ENCODE measurements at places on chromosomes 3 and 15.

DNA sequence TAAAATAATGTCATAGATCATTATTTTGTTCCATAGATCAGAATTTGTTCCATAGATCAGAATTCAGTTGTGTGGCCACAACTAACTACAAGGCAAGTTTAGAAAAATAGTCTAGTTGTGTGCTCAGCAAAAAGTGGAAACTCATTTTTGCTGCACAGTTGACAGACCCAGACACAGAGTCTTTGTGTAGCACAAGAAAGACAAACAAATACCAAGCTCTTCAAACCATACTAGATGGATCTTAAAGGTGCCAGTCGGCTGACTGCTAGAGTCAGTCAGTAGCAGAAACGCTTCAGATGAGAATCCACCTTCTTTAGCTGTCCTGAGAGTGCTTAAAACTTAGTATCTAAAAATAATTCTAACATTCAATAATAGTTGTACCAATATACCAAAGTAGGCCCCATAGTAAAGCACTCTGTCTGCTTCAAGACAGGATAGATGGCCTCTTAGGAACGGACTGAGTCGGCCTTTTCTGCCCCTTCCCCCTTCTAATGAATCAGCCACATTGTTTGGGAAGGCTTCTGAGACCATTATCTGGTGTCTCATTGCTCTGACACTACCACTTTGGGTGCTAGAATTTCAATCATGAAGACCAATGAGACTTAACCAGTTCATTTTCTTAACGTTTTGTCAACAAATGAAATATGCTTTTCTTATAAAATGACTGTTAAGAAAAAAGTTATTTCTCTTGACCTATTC is 27.7 kb upstream of the SLC4A7 start:
- DNase-seq, result no peak
- H3K4me3 ChIP-seq, result no peak overlapping the region
- peaks cover 15% of the 10 kb centered on the region for H3K4me1 ChIP-seq

GRCh38 chr3:61438253-61439121 is 122.9 kb upstream of the PTPRG start:
- H3K4me3 ChIP-seq, result no peak overlapping the region
- DNase-seq, result no peak
- H3K27me3 ChIP-seq, result no peaks in the 10 kb centered on the region
- H3K36me3 ChIP-seq, result no peaks in the 10 kb centered on the region
- no peak overlapping the region for H3K27ac ChIP-seq
- H3K4me1 ChIP-seq, result no peaks in the 10 kb centered on the region

GRCh38 chr15:98951493-98952320 is 55.9 kb downstream of the PGPEP1L start:
- H3K4me1 ChIP-seq, result peaks cover 13% of the 10 kb centered on the region
- no peak overlapping the region for H3K4me3 ChIP-seq
- H3K36me3 ChIP-seq, result peaks cover 75% of the 10 kb centered on the region
- H3K27ac ChIP-seq, result no peak overlapping the region

GRCh38 chr3:123755085-123755484 is 129.0 kb downstream of the MYLK start:
- no peak overlapping the region for H3K4me3 ChIP-seq
- H3K36me3 ChIP-seq, result peaks cover 4% of the 10 kb centered on the region
- H3K27me3 ChIP-seq, result no peaks in the 10 kb centered on the region
- no peak for DNase-seq
- H3K4me1 ChIP-seq, result peaks cover 63% of the 10 kb centered on the region

GRCh38 chr15:35842631-35843030 is 296.7 kb upstream of the DPH6 start:
- no peak overlapping the region for H3K27ac ChIP-seq
- no peaks in the 10 kb centered on the region for H3K4me1 ChIP-seq
- 0 out of 2 replicates have a peak, but pooled peaks cover 3% of the 10 kb centered on the region for H3K27me3 ChIP-seq
- H3K36me3 ChIP-seq, result no peaks in the 10 kb centered on the region

DNA sequence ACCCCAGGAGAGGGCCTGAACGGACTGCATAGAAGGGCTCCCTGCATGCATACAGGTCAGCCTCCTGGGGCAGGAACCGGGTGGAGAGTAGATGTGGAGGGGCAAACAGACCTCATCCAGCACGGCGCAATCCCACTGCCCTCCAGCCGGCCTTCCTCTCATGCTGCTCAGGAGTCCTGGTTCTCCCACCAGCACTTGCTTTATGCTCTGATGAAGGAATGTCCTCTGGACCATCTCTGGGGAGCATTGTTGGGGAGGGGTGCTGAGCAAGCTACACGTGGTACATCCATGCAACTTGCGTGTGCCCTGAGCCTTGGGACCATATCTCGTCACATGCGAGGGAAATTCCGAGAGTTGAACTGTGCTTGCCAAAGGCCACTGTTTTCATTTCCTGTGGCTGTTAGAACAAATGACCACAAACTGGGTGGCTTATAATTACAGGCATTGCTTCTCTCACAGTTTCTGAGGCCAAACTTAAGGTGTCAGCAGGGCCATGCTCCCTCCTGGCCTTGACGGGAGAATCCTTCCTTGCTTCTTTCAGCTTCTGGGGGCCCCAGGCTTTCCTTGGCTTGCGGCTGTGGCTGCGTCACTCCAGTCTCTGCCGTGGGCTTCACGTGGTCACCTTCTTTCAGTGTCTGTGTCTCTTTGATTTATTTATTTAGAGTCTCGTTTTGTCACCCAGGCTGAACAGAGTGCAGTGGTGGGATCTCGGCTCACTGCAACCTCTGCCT is 12.2 kb downstream of the SELENOS start:
- peaks cover 51% of the 10 kb centered on the region for H3K4me1 ChIP-seq
- H3K4me3 ChIP-seq, result no peak overlapping the region
- H3K27me3 ChIP-seq, result no peaks in the 10 kb centered on the region
- H3K36me3 ChIP-seq, result peaks cover 21% of the 10 kb centered on the region
- DNase-seq, result peak; percentile 50

DNA sequence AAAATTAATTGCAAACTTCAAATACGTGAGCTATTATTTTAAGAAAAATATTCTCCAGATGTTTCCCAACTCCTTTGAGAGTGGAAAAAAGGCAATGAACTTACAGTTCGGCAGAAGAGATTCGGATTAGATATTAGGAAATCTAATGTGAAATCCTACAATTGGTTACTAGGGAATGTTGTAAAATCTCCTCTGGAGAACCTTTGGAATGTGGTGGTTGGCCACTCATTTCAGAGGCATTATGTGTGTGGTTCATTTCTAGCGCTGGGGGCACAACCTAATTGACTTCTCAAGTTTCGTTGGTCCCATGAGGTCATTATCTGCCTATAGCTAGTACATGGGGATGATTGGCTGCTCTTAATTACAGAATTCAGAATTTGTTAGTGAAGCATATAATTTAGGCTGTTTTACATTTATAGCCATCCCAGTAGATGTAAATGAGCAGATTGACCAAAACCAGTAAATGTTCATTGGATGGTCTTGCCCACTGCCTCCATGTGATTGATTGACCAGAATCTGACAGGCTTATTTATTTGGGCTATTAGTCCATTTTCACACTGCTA is 34.6 kb upstream of the CMSS1 start:
- no peaks in the 10 kb centered on the region for H3K36me3 ChIP-seq
- H3K4me3 ChIP-seq, result no peak overlapping the region
- no peaks in the 10 kb centered on the region for H3K27me3 ChIP-seq
- DNase-seq, result peak; percentile 52

- H3K27ac ChIP-seq, result no peak overlapping the region
- peak; percentile 61 for DNase-seq
- H3K36me3 ChIP-seq, result peaks cover 35% of the 10 kb centered on the region
- H3K4me3 ChIP-seq, result peak overlapping the region; percentile 37
- no peaks in the 10 kb centered on the region for H3K27me3 ChIP-seq
Observed at GRCh38 chr3:128497305-128498126, 4.5 kb upstream of the GATA2 start.

DNA sequence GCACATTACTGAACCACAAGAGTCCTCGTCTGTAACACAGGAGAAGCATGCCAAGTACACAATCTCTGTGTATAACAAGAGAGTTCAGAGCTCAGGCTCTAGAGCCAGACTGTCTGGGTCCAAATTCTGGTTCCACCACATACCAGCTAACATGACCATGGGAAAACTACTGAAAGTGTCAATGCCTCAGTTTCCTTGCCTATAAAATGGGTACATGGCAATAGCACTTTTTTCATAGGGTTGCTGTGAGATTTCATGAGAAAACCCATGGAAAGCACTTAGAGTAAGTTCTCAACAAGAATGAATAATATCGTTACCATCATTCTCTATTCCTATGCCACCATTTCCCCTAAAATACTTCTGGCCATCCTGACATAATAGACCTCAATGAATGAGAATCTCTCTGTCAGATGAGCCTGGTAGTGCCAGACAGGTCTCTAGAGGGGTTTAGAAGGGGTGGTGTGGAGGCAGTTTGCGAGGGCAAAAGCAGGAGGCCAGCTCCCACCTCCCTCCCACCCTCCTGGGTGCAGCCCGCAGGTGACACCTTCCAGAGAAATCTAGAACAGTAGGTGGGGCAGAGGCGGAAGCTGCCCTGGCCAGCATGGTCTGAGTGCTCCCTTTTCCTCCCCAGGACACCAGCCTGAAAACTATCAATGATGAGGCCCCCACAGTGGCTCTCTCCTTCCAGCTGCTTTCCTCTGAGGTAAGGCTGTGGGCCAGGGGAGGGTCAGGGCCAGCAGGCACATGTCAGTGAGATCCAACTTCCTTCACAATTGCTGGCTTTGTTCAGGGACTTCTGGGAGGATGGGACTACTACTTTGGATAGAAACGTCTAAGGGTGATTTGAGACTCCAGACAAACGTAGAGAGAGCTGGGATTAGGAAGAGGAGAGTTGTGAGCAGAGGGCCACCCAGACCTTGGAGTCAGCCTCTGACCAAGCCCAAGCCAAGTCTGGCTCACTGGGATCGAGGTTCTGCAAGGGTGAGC is 45.3 kb downstream of the CCDC33 start:
- no peak for DNase-seq
- H3K4me3 ChIP-seq, result no peak overlapping the region
- peaks cover 68% of the 10 kb centered on the region for H3K27me3 ChIP-seq
- H3K4me1 ChIP-seq, result no peaks in the 10 kb centered on the region

DNA sequence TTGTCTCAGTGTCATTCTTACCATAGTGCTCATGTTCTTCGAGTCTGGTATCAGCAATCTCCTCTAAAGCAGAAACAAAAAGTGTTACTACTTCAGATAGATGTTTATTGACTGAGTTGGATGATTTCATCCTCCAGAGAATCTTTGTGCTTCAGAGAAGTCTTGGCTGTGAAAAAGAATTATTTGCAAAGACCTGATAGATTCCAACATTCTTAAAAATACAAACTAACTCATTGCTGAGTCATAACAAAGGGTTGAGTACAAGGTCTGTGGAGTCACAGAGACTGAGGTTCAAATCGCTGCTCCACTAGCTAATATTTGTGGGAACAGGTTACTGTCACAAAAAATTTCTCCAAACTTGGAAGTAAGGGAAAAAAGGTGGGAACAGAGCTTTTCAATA is 9.0 kb upstream of the STRIT1 start:
- no peaks in the 10 kb centered on the region for H3K36me3 ChIP-seq
- DNase-seq, result peak; percentile 50
- no peak overlapping the region for H3K4me3 ChIP-seq
- peaks cover 9% of the 10 kb centered on the region for H3K4me1 ChIP-seq
- H3K27me3 ChIP-seq, result no peaks in the 10 kb centered on the region

DNA sequence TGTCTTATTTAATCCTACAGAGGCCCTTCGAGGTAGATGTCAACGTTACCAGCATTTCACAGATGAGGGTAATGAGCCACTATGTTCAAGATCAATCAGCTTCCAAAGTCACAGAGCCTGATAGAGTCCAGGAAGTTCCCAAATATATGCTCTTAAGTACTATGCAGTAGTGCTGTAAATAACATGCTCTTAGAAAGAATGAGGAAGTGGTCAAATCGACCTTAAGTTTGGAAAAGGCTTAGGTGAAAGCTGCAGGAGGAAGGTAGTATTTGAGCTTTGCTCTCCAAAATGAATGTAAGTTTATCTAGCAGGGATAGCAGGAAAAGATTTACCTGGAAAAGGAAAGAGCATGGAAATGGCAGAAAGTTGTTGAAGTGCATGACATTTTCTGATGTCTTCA is 234.0 kb downstream of the RBMS3 start:
- H3K4me3 ChIP-seq, result no peak overlapping the region
- 0 out of 2 replicates have a peak overlapping the region, but pooled peaks have one; percentile 7 for H3K27ac ChIP-seq
- peaks cover 31% of the 10 kb centered on the region for H3K4me1 ChIP-seq
- DNase-seq, result peak; percentile 21

- no peaks in the 10 kb centered on the region for H3K4me1 ChIP-seq
- no peak overlapping the region for H3K27ac ChIP-seq
- no peaks in the 10 kb centered on the region for H3K27me3 ChIP-seq
- H3K36me3 ChIP-seq, result no peaks in the 10 kb centered on the region
Observed at GRCh38 chr3:126113733-126114442, 30.0 kb upstream of the SLC41A3 start.

DNA sequence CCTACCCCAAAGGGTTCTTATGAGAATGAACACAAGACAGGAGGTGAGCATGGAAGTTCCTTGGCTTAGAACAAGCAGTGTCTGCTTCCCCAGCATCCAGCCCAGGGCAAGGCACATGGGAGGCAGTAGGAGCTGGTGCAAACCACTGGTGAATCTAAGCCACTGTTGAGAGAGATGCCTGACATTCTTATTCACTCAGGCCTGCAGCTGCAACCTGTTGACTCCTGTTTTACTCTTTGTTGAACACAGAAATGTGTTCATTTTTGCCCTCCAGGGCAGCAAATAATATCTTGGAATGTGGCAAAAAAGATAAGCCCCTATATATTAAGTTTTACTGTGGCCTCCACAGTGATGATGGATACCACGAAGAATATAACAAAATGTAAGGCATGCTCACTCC is 8.9 kb upstream of the PAK6 start:
- no peak overlapping the region for H3K27ac ChIP-seq
- H3K4me1 ChIP-seq, result no peaks in the 10 kb centered on the region
- peaks cover 38% of the 10 kb centered on the region for H3K36me3 ChIP-seq
- H3K27me3 ChIP-seq, result no peaks in the 10 kb centered on the region

GRCh38 chr3:33099109-33099645 is 2.2 kb upstream of the GLB1 start:
- peaks cover 38% of the 10 kb centered on the region for H3K4me1 ChIP-seq
- H3K4me3 ChIP-seq, result no peak overlapping the region

DNA sequence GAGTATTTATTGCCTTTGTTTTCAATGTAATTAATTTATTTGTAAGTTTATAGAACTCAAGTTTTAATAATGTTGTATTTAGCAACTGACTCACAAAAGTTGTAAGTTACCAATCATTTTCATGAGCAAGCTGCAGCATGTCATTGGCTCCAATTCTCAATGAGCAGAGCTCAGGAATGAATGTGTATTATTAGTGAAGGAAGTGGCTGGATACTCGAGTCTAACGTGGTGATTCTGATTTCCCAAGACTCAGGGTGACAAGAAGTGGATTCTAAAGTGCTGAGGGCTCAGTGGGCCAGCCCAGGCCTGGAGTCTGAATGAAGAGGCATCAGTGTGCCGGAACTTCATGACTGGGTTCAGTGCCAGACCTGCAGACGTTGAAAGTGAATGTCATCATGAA is 39.6 kb downstream of the CLDN11 start:
- H3K4me3 ChIP-seq, result no peak overlapping the region
- no peaks in the 10 kb centered on the region for H3K4me1 ChIP-seq
- DNase-seq, result no peak
- no peaks in the 10 kb centered on the region for H3K36me3 ChIP-seq
- no peak overlapping the region for H3K27ac ChIP-seq
- no peaks in the 10 kb centered on the region for H3K27me3 ChIP-seq

GRCh38 chr3:21938267-21938681 is 187.3 kb upstream of the ZNF385D start:
- DNase-seq, result no peak
- H3K36me3 ChIP-seq, result no peaks in the 10 kb centered on the region
- no peaks in the 10 kb centered on the region for H3K4me1 ChIP-seq
- H3K27me3 ChIP-seq, result no peaks in the 10 kb centered on the region
- no peak overlapping the region for H3K27ac ChIP-seq
